ENCODE measurements at places on chromosomes 7 and 10.

- DNase-seq: no peak
Measured at GRCh38 chr10:132960631-132961419, 18.5 kb upstream of the CFAP46 start.

DNA sequence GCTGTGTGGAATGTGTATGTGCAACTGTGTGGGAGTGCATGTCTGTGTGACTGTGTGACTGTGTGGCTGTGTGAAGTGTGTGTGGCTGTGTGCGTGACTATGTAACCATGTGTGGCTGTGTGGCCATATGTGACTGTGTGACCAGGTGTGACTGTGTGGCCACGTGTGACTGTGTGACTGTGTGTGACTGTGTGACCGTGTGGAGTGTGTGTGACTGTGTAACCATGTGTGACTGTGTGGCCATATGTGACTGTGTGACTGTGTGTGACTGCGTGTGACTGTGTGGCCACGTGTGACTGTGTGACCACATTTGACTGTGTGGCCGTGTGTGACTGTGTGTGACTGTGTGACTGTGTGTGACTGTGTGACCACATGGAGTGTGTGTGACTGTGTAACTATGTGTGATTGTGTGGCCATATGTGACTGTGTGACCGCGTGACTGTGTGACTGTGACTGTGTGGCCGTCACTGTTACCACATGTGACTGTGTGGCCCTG, 502.9 kb downstream of the DNAJB6 start:
- no peak for DNase-seq

- no peak for DNase-seq
Measured at GRCh38 chr7:50069613-50070012, 23.4 kb downstream of the ZPBP start.

DNA sequence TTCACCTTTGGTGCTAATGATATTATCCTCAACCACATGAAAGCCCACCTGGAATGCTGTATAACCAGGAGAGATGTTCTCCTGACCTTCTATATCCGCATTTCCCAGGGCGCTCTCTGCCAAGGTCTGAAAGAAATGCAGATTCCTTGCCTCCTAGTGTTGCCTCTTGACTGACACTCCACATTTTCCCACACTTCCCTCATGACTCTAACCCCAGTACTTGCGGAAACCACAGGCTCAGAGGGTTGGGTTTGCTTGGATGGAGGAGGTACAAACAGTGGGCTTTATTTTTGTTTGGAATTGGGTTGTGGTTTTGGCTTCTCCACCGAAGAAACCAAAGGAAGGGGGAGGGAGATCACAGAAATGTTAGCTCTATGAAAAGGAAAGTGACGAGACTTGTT, 222.9 kb upstream of the CELF2 start:
- DNase-seq: no peak

- DNase-seq: no peak
Measured at GRCh38 chr7:113402482-113402881, 284.1 kb upstream of the SMIM30 start.

- no peak for DNase-seq
Measured at GRCh38 chr7:50349963-50350944, 45.7 kb downstream of the IKZF1 start.

- DNase-seq: no peak
Measured at GRCh38 chr7:82521906-82522445, 78.4 kb upstream of the CACNA2D1 start.

- no peak for DNase-seq
Measured at GRCh38 chr7:26910221-26910620, 45.8 kb upstream of the SKAP2 start.

DNA sequence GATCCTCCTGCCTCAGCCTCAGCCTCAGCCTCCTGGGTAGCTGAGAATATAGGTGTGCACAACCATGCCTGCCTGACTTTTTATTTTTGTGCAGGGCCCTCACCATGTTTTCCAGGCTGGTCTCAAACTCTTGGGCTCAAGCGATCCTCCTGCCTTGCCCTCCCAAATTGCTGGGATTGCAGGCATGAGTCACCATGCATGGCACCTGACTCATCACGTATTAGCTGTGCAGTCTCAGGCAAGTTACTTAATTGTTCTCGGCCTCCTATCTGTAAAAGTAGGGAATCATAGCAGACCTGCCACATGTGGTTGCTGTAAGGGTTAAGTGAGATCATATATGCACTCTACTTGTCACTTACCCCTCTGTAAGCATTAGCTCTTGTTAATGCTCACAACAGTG, 117.2 kb downstream of the ANLN start:
- no peak for DNase-seq

- DNase-seq: no peak
Measured at GRCh38 chr10:51300617-51301304, 226.5 kb downstream of the PRKG1 start.

GRCh38 chr7:32943252-32944030, 13.8 kb upstream of the FKBP9 start:
- DNase-seq: no peak

DNA sequence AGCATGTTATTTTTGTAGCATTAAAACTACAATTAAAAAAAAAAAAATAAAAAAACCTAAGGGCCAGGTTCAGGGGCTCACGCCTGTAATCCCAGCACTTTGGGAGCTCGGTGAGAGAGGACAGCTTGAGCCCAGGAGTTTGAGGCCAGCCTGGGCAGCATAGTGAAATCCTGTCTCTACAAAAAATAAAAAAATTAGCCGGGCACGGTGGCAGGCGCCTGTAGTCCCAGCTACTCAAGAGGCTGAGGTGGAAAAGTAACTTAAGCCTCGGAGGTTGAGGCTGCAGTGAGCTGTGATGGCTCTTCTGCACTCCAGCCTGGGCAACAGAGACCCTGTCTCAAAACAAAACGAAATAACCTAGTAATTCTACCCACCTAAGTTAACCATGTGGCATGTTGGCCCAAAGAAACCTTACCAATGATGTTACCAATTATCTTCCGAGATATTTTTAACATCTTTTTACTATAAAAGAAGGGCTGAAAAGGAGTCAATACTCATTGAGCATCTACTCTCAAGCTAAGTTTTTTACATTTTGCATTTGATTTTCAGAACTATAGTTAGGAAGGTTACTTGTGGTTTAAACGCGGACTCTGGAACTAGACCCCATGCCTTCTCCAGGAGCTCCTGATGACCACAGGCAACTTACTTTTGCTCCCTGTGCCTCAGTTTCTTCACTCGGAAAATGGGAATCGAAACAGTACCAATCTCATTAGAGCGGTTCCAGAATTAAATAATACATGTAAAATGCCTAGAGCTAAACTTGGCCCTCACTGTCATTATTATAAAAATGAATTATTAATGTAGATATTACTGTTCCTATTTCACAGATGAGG, 1.4 kb downstream of the ITGB1 start:
- DNase-seq: no peak

- DNase-seq: no peak
Measured at GRCh38 chr7:132169730-132170129, 406.5 kb downstream of the PLXNA4 start.

- DNase-seq: no peak
Measured at GRCh38 chr7:54326592-54327167, 215.5 kb upstream of the VSTM2A start.

- DNase-seq: no peak
Measured at GRCh38 chr7:33143996-33144718, 14.8 kb downstream of the BBS9 start.

Data from HuH-7.5 (cell line).